NCI-H1694 treated with DMSO at 0.1 percent for 48 hours (cell line): ENCODE measurements at places on chromosomes 1 and 21.
A peak's percentile ranks its signal among the peaks of the same experiment; 100 is the strongest.

DNA sequence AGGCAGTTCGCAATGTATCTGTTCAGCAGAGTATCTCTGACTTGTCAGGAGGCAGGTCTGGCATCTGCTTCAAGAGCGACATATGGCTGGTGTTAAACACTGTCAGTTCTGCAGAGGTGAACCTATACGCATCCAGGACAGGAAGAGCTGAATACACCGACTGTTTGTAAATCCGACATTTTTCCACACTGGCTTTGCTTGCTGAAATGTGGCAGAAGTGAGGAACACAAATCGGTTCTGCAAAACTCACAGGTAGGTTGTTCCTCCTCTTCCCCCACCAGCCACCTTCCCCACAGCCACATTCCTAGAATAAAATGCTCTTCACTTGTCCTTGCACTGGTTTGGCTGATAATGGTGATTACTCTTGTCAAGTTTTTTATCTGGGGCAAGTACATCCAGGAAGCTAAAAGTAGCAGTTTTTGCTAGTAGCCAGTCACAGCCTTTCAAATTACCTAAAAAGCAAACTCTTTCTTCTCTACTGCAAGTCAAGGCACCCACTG is 289.2 kb downstream of the GRIK1 start:
- DNase-seq: peak; percentile 66

DNA sequence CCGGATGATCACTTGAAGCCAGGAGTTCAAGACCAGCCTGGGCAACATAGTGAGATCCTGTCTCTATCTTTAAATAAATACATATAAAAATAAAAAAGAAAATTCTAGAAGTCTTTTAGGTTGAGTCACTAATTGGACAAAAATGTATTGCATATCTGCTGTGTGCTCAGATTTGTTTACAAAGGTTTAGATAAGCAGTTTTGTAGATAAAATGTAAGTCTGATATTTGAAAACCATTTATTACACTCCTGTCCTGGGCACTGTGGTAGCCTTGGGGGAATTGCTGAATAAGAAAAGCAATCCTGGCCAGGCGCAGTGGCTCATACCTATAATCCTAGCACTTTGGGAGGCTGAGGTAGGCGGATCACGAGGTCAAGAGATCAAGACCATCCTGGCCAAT is 11.6 kb downstream of the GMEB1 start:
- no peak for DNase-seq

- DNase-seq: no peak
Measured at GRCh38 chr21:31157756-31158155, 119.5 kb upstream of the KRTAP19-8 start.

- DNase-seq: no peak
Measured at GRCh38 chr1:110067893-110068645, 2.4 kb downstream of the ALX3 start.

DNA sequence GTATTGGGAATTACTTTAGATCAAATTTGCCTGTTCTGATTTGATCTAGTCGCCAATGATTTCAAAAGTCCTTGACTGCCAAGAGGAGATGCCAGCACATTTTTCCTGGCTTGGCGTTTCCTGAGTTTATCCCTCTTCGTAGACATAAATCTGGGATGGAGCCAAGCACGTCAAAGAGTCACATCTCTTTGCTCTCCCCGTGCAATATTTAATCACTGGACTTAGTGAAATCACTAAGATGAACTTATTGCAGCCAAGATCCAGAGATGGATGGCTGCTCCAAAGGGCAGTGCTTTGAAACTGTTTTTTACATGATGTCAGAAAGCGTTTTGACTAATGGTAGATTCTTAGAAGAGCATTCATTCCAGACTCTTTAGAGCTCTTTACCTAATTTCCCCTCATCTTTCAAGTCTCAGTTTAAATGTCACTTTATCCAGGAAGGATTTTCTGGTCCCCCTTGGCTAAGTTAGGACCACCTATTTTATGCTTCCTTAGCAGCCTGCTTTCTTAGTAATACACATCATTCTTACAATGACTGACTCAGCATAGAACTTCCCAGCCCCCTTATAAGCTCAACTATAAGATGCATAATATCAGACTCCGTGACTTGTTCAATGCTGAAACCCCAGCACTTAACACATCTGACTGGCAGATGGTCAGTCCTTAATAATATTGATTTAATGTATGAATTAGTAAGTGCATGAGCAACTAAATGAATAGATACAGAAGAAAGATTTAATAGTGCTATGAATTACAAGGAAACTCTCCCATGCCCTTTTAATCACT is 94.4 kb upstream of the GREM2 start:
- DNase-seq: no peak

DNA sequence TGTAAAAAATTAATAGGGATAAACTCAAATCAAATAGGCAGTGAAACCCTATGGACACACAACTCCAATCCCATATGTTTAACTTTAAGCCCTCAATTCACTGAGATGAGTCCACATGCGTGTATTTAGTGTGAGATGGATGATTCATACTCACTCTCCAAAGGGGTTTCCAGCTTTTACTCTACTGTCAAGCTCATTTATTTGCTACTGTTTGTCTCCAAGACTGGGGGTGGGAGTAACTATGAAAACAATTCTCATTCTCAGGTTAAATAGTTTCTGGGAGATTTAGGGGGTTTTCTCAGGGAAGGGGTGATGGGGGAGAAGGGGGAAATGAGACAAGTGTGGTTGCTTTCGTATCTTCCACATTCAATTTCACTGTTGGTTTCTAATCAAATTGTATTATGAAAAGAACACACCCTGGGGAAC is 2.7 kb downstream of the RAB29 start:
- DNase-seq: no peak

DNA sequence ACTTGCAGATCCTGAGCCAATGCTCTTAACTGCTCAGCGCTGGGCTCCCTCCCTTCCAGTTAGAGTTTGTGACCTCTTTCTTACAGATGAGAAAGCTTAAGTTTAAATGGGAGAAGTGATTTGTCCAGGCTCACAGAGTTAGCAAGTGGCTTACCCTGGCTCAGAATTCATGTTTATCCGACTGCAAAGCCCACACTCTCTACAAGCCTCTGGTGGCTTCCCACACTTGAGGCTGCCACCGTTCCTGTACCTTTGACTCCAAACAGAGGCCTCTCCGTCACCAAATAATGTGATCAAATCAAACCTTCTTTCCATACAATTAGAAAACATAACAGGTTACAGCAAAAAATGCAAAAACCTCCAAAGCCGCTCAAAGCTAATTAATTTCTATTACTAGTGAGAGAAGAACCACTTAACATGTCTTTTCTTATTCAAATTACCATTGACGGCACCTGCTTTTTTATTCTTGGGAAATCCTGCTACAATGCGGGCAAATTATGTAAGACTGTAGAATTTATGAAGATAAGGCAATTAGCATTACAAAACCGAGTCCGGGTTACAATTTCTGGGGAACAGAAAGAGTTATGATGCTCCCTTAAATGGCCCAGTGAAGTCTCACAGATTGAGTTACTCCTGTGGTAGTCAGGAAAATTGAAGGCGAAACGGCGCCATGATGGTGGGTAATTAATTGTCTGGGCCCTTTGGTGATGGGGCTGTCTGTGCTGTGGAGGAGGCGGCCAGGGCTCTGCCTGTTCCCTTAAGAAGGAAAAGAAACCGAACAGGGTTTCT is 324.3 kb upstream of the POU3F1 start:
- DNase-seq: no peak

GRCh38 chr1:19448491-19449439 is 36.6 kb downstream of the CAPZB start:
- no peak for DNase-seq

DNA sequence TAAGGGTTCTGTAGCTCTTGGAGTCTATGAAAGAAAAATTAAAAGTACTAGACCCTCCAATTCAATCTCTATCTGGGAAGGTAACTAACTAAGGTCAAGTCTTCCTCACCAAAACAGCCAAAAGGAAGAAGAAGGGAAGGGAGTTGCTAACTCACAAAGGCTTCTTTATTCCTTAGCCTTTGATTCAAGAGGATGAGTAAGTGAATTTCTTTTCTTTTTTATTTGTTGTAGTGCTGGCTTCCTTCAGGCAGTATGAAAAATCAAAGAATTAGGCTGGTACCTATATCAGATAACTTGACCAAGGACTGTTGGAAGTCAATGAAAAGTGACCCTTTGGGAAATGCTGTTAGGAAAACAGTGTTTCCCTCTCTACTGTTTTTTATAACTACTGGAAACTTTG is 144.4 kb upstream of the NRIP1 start:
- DNase-seq: no peak

DNA sequence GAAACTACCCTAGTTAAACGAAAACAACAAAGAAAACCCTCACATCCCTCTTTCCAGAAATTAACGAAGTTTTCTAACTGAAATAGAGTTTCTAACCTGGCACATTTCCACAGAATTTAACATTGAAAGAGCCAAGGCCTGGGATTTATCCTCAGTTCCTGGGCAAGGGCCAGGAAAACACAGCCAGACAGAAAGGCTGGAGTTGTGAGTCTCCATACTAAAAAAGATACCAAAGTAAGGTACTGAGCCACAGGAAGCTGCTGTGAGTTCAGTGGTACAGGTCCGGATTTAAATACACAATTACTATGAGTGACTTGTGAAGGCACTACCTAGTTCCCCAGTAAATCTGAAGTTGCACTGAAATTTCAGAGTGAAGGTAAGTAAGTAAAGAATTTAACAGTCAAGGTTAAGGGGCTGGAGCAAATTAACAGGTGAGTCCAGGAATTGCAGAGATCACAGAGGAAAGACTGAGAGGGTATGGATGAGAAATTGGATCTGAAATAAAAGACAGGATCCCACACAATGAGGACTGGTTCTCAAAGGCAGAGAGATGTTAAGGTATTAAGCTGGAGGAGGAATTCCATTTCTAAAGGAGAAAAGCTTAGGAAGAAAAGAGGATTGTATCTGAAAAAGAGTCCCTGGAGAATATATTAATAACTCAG is 905 bp downstream of the LIX1L start:
- DNase-seq: no peak

DNA sequence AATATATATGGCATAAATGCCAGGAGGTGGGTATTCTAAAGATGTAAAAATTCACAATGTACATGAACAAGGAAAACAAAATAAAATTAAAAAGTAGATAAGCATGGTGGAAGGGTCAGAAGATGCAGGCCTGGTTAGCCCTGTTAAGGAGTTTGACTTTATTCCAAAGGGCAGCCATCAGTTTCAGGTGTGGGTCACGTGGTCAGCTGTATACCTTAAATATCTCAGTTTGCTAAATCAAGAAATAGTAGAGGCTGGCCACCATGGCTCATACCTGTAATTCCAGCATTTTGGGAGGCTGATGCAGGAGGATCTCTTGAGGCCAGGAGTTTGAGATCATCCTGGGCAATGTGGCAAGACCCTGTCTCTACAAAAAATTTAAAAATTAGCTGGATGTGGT is 8.5 kb upstream of the PINK1 start:
- DNase-seq: no peak

- peak; percentile 52 for DNase-seq
Measured at GRCh38 chr21:32726839-32727686, 750 bp downstream of the SYNJ1 start.

DNA sequence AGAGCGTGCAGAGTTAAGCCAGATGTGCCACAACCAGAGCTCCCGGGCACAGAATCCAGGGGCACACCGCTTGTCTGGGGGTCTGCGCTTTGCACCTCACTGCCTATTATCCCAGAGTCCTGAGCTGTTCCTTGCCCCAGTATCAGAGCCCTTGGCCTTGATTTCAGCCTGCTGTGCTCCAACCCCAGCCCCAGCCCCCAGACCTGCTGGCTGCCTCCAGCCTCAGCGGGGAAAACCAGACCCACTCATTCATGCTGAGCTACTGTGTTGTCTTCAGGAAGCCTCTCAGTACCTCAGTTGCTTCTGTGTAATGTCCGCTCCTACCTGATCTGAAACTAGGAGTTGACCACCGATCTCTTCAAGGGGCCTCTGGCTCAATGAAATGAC is 1.1 kb downstream of the IKBKE start:
- no peak for DNase-seq

- DNase-seq: no peak
Measured at GRCh38 chr1:63777286-63777685, 3.5 kb downstream of the ROR1 start.

DNA sequence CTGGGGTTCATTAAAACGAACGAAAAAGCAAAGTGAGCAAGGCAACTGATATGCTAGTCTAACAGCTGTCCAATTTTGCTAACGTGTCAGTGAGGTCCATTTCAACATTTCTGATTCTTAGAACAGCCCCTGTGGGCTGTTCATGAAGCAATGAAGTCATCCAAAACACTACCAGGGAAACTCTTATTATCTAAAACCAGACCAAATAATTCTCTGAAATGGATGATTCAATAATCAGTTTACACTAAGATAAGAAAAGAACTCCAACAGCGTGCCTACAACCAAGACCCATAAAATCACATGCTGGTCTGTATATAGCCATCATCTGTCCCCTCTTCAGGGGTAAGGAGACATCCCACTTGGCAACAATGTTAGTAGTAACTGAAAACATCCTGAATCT is 122.7 kb downstream of the TGFBR3 start:
- DNase-seq: no peak
